Pancreas (tissue), 10 donors: ENCODE measurements at places on chromosomes 6 and 20. TPM values are rescaled to one million over a fixed set of nuclear protein-coding genes. Genes with fewer than 3 reads are reported as not detected.

Gene BYSL
- total RNA-seq, result 6.5 TPM

Gene OR2H2
- not detected for total RNA-seq

Gene ACTL10
- 2.7 TPM for total RNA-seq

Gene PEX3
- 6.4 TPM for total RNA-seq

Gene MROH8
- total RNA-seq, result 1.4 TPM

Gene ATP9A
- 21.6 TPM for total RNA-seq

Gene ULBP1
- total RNA-seq, result 0.04 TPM

Gene HLA-C
- total RNA-seq, result 297 TPM

Gene DOK5
- total RNA-seq, result 0.24 TPM

Gene PRICKLE4
- 0.88 TPM for total RNA-seq

DNA sequence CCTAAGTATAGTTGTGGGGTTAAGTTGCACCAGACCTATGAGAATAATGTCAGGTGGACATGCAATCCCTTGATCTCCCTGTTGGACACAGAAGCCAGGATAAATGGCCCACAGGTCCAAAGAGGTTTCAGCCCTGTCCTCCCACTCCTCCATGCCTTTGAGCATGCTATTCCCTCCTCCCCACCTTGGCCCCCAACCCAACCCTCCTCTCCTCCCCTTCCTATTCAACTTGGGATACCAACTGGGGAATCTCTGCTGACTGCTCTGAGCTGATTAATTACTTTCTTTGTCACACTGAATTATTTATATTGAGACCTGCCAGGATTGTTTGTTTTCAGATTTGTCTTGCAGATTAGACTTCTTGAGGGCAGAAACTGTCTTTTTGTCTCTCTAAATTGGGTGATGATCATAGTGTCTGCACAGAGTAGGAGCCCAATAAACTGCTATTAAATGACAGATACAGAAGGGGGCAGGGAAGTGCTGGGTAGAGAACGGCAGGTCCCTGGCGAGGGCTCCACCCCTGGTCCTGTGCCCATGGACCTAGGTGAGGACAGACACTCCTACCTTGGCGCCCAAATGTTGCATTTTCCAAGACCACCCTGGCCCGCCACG, 120.9 kb downstream of the UNC5CL start:
- no peak for DNase-seq

DNA sequence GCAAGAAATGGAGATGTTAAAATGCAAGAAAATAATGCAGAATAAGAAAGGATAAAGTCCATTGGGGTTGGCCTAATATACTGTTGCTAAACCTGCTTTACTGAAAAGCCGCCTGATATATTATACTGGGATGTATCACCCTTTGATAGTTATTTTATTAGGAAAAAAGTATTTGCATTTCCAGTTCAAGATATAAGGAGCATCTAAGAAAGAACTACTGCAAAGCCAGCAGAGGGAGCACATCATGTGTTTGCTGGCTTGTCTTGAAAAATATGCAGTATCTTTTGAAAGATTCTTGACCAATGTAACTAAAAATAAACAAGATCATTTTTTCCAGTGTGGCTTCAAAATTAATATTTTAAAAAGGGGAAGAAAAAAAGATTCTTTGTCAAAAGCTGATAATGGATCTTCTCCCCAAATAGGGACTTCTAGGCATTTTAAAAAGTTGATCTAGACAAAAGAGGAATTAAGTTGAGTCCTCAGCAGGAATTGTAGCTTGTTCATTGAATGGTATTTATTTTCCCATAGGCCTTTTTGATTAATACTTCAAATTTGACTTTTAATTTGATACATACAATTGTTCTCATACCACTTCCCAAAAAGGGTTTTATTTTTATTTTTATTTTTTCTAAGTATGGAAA, 214.9 kb downstream of the ZFAND3 start:
- no peak for DNase-seq

- DNase-seq, result peak; percentile 67
These were observed 9.0 kb downstream of the ADA start for GRCh38 chr20:44642203-44643153.

DNA sequence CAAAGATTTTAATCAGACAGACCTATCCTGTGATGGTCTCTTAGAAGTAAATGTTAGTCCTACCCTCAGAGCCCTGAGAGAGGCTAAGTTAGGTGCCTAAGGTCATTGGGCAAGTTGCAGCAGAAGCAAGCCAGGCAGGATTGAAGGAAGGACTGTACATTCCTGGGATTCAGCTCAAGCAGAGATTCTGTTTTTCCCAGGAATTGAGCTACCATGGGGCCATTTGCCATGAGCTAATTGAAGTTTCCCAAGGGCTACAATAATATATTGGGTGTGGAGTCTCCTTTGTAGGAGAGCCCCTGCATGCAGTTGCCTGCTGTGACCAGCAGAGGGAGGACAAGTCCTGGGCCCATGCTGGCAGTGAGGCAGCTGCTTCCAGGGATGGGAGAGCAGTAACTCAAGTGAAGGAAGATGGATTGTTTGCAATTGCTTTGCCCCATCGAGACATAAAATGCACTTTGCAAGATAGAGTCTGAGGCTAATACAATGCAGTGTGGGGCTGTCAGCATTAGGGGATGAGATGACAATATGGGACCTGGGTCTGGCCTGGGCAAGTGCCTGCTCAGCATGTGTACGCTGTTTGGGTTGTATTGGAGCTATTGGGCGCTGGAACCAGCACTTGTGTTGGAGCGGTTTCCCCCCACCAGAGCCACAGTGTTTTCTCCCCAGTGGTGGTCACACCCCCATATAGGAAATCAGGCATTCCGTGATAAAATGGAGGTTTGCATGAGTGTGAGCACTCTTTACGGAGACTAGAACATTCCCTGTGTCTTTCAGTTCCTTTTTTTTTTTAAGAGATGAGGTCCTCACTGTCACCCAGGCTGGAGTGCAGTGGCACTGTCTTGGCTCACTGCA, 27.9 kb downstream of the DNMT3B start:
- DNase-seq, result peak; percentile 75

GRCh38 chr6:35049900-35050756, 91.0 kb downstream of the TCP11 start:
- DNase-seq, result no peak

- no peak for DNase-seq
These were observed 14.3 kb upstream of the CDH22 start for GRCh38 chr20:46322641-46323040.

DNA sequence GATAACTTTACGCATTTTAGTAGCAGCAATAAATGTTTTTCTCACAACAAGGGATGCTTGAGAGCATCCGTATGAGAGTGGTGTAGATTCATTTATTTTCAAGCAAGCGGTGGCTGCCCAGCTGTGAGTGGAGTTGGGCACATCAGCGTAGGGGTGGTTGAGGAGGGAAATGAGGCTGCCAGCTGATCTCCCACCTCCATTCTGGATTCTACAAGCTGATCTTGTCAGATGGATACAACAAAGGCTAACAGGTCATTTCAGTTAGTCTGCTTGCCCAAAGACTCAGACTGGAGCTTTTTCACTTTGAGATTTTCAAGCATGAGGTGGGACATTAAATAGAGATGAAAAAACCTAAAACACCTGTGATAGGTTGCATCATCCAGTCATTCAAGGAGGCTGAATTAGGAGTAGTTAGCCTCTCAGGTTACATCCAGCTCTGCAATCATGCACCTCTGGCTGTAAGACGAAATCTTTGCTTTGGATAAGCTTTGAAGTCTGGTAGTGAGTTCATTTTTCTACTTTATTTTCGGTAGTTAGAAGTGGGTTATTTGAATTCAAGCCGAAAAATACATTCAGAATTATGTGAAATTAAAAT, 1.9 kb upstream of the BACH2 start:
- DNase-seq, result no peak

DNA sequence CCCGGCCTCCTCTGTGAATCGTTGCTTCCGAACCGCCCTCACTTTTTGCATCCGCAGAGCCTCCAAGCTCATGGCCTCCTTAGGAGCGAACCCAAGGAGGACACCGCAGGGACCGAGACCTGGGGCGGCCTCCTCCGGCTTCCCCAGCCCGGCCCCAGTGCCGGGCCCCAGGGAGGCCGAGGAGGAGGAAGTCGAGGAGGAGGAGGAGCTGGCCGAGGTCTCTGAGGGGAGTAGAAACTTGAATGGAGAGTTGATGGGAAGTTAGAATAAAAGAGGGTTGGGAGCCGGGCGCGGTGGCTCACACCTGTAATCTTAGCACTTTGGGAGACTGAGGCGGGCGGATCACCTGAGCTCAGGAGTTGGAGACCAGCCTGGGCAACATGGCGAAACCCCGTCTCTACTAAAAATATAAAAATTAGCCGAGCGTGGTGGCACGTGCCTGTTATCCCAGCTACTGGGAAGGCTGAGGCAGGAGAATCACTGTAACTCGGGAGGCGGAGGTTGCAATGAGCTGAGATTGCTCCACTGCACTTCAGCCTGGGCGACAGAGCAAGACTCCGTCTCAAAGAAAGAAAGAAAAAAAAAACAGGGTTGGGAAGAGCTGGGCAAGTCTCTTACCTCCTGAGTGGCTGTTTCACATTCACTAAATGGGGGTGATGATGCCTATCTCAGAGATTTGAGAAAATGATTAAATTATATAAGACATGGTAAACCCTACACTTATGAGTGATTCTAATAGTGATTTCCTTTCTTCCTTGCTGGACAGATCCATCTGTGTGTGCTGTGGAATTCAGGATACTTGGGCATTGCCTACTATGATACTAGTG, 805 bp downstream of the MSH5 start:
- no peak for DNase-seq

GRCh38 chr20:62740286-62741141, 31.9 kb downstream of the NTSR1 start:
- DNase-seq, result no peak

DNA sequence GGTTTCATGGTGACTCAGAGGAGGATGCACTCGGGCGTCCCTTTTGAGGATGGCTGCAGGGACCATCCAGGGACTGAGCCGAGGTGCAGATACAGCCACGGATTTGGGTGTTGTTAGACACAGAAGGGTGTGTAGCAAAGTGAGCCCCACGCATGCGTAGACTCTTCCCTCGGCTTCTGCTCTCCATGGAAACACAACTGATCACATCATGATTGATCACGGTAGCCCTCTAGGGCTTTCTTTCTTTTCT, 606 bp upstream of the ULBP1 start:
- no peak for DNase-seq

DNA sequence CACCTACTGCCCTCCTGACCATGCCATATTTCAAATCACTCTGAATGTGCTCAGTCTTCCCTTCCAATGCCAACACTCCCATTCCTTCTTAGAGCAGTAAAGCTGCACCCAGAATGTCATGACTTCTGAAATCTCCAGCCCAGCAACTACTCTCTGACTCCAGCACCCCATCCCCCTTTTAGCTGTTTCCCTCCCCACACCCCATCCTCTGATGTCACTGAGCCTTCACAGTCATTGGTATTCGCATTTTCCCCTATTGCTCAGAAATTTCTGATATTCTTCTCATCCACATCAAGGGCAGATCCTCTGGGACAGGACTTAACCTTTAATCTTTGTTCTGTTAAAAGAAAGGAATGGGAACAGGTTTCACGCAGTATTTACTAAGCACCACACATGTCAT, 67.1 kb upstream of the SLC4A11 start:
- DNase-seq, result no peak

GRCh38 chr20:46894579-46894958, at the start of gene EYA2:
Gene EYA2, plus strand, starts transcription at chr20:46894843. Its CDS starts 95,168 bp downstream, at chr20:46990011.
- no peak for DNase-seq

DNA sequence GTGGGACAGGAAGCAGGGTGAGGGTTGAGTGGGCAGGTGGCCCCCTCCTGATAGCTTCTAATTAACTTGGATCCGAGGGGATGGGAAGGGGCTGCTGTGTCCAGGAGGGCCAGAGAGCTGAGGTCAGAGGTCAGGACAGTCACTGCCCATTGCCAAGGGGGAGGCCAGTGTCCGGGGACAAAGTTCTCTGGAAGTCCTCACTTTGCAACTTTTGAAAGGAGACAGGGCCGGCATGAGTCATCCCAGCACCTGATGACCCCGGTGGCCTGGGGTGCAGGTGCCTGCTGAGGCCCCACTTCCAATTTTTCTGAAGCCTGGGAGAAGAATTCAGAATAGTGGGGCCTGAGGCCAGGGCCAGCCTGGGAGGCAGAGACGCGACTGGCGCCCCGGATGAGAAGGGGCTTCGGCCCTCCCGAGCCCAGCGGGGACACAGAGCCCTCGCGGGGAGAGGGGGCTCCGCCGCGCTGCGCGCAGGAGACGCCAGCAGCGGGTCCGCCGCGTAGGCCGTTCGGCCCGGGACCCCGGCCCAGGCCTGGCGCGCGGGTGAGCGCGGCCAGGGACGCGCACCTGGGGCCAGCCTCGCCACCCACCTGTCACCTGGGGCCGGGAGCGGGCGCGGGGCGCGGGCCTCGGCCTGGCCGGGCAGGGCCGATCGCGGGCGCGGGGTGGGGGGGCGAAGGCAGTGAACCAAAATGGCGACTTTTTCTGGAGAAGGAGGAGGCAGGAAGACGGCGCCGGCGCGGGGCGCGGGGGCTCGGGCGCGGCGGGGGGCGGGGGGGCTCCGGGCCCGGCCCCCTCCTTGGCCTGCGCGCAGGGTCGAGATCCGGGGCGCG, 586 bp downstream of the ZNF512B start:
- DNase-seq, result peak; percentile 74

DNA sequence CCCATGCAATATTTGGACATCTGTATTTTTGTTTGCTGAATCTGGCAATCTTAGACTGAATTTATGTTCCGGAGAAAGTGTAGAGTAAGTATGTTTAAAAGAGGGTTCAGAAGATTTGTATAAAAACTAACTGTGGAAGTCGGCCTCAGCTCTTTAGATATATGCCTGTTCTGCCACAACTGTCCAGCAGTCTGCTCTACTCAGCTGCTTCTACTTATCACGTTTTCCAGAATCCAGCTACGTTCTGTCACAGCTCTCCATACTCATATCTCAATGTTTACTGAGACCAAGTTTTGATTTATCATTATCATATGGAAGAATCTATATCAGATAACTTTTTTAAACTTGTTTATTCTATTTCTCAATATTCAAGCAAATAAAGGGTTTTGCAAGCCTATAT, 721.3 kb downstream of the EYS start:
- no peak for DNase-seq

- DNase-seq, result peak; percentile 66
These were observed 216.7 kb downstream of the ZDHHC14 start for GRCh38 chr6:157597461-157598312.

GRCh38 chr20:46807998-46808397, 86.6 kb upstream of the EYA2 start:
- DNase-seq, result no peak

- peak; percentile 71 for DNase-seq
These were observed 55.9 kb upstream of the RREB1 start for GRCh38 chr6:7051780-7052442.

DNA sequence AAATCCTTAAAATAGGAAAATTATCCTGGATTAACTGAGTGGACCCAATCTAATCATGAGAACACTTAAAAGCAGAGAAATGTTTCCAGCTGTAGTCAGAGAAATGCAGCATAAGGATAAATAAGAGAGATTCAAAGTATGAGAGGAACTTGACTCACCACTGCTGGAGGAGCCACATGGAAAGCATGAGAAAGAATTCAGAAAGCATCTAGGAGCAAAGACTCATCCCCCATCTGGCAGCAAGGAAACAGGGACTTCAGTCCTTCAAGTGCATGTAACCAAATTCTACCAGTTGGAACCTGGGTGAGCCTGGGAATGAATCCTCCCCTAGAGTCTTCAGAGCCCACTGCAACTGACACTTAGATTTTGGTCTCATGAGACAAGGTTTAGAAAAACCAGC, 33.7 kb downstream of the RNF146 start:
- DNase-seq, result no peak
